ENCODE measurements at places on chromosomes 2 and 18.

GRCh38 chr2:123808243-123808642 is 216.8 kb upstream of the CNTNAP5 start:
- no peak for DNase-seq

DNA sequence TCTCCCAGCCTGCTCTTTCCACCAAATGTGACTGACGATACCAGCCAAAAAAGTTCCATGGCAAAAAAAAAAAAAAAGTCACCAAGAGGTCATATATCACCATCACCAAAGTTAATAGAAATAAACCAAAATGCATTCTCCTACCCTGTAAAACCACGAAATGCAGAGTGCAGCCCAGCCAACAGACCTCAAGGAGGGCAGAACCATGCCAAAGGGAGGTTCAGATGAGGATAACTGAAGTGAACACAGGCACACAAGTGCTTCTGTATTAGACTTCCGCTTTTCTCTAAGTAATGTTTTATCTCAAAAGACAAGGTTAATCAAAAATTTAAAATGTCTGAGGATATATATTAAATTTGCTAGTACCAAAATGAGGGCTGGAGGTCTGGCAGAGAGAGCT is 5.5 kb downstream of the SERPINE2 start:
- no peak for DNase-seq

DNA sequence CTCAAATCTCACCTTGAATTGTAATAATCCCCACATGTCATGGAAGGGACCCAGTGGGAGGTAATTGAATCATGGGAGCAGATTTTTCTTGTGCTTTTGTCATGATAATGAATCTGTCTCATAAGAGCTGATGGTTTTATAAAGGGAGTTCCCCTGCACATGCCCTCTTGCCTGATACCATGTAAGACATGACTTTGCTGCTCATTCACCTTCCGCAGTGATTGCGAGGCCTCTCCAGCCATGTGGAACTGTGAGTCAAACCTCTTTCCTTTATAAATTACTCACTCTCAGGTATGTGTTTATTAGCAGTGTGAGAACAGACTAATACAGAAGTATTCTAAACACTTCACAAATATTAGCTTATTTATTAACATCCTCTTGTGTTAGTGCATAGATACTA is 516.7 kb downstream of the LRRTM4 start:
- DNase-seq: no peak

GRCh38 chr2:97645112-97645694 is 659 bp upstream of the COX5B start:
- DNase-seq: peak; percentile 24

DNA sequence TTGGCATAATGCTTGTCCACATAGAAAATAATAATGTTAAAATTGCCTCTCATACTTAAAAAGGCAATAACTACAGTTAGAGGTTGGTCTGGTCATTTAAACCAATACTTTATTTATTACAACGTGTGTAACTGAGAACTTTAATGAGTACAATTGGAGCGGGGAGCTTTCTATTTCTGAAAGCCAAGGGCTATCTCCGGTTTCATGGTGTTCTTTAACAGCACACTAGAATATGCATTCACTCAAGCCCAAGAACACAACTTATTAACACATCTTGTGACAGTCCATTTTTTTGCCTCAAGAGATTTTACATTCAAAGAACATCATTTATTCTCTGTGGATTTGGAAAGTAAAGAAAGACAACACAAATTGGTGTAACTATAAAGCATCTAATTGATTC is 131.8 kb downstream of the KCNH7 start:
- no peak for DNase-seq

- DNase-seq: no peak
Observed at GRCh38 chr18:56431551-56431950, 206.8 kb downstream of the TXNL1 start.

- peak; percentile 28 for DNase-seq
Observed at GRCh38 chr18:10751653-10752052, 225.8 kb downstream of the NAPG start.

- DNase-seq: no peak
Observed at GRCh38 chr2:138030459-138030858, 66.2 kb downstream of the HNMT start.

DNA sequence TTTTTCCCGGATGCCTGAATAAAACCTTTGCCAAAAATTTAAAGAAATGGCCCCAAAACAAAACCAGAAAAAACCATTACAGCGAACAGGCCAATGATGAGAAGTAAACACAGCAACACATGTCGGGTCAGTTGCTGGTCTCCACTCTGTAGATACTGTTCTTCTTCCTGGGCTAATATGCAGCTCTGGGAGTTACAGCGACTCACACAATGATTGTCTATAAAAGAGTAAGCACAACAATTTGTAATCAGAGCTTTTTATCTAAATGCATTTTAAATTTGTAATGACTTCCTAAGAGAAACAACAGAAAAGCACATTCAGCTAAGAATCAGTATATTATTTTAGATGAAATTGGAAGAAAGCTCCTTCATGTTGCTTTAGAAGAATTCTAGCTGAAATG is 40.3 kb downstream of the GPR155 start:
- DNase-seq: no peak

DNA sequence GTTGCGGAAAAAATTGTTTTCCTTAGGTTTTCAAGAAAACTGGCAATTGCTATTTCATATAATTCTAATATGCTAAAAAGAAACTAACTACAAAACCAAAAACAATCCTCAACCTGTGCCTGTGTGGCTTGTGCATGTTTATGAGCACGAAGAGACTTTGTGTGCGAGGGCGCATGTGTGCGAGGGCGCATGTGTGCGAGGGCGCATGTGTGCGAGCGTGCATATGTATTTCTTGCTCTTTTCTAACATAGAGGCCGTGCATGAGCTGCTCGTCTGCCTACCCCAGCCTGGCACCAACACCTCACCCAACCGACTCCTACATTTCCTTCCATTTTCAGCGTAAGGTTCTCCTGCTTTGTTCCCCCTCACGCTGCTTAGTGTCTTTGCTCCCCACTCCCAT is 211.6 kb downstream of the DOK6 start:
- DNase-seq: no peak

GRCh38 chr2:164917296-164917903 is 37.9 kb downstream of the SLC38A11 start:
- peak; percentile 18 for DNase-seq

GRCh38 chr2:208296610-208297009 is 30.6 kb downstream of the PIKFYVE start:
- DNase-seq: no peak

GRCh38 chr2:173658946-173659371 is 304.3 kb downstream of the CDCA7 start:
- DNase-seq: no peak

DNA sequence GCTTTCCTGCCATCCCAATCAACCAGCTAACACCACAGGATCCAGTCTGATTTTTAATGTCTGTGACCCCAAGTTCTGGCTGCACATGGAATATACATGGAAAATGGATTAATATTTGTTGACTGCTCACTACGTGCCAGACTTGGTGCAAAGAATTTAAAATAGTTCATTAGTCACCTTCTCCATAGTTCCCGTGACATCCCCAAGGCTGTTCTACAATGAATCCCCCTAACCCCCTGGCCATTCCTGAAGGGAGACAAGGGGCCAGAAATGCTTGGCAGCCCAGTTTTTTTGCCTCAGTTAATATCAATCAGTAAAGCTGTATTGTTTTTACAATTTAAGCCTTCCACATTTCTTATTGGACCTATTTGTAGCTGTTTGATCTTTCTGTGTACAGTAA is 71.0 kb upstream of the ST3GAL5 start:
- no peak for DNase-seq

DNA sequence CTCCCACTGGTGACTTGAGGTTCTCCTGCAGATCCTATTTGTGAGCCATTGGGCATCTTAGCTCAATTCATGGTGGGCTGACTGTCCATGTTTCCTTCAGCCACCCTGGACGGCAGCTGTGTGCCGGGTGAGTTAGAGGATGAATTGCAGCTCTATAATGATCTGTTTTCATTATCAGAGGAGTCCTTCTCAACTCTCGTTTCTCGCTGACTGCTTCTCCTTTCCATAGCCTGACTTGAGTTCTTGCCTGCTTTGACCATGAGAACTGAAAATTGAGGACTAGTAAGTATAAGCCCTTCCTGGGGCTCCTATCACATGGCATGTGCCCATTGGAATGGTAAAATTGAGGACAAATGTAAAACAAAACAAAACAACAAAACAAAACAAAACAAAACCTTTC is 121.8 kb downstream of the CDC42EP3 start:
- DNase-seq: no peak

GRCh38 chr2:1970341-1970740 is 226.0 kb upstream of the PXDN start:
- no peak for DNase-seq

DNA sequence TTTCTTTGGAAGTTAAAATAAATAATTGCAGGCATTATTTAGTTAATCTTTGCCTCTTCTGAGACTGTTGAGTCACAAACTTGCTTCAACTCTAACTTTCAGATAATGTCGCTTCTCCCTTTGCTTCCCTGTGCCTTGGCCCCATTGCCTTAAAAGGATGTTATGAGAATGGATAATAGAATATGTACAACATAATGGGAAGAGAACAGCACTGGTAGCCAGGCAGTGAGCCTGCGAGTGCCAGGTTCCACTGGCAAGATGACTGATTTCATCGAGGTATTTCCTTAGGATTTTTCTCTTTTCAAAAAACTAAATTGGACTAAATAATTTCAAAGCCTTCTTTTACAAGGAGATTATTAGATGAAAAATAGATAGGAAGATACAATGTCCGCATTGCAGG is 420.9 kb downstream of the TGIF1 start:
- no peak for DNase-seq

DNA sequence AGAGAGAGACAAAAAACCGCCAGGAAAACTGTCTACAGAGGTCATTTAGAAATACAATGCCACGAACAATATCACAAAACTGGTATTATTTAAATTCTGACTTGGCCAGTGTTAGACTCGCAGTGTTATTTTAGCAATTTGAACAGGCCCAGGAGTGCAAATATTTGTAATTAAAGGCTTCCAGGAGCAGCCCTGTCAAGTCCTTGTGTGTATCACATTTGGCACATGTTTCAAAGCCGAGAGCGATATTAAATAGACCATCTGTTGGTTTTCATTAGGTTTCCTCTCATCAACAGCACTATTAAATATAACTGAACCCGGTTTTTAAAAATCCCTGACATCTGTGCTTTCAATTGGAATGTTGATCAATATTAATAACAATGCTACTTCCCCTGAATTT is 656.9 kb downstream of the TSN start:
- no peak for DNase-seq

- DNase-seq: no peak
Observed at GRCh38 chr2:190972846-190973245, 41.1 kb downstream of the STAT1 start.

GRCh38 chr2:54634564-54635511 is 88.6 kb upstream of the EML6 start:
- DNase-seq: peak; percentile 12

DNA sequence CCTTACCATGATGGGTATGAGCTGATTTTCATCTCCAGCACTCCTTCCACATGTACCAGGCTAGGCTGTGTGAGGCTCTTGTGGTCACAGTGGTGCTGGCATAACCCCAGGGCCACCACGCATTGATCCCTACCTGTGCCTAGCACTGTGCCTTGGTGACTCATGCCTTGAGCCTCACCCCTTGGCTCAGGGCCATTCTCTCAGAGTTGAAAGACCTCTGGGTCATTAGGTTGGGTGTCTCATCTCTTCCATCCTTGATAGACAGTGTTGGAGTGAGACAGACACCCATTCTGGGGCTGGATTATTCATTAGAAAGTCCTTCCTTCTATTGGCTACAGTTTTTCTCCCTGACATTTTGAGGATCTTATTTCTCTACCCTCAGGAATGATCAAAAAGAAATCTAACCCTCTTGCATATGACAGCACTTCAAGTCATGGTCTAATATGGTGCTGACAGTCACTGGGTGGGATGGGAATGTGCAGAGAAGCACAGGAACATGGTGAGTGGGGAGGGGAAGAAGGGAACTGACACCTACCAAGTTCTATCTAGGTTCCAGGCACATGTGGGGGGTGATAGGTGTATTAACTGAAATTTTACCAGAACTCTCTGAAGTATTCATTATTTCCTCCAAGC is 41.3 kb downstream of the DYSF start:
- no peak for DNase-seq

DNA sequence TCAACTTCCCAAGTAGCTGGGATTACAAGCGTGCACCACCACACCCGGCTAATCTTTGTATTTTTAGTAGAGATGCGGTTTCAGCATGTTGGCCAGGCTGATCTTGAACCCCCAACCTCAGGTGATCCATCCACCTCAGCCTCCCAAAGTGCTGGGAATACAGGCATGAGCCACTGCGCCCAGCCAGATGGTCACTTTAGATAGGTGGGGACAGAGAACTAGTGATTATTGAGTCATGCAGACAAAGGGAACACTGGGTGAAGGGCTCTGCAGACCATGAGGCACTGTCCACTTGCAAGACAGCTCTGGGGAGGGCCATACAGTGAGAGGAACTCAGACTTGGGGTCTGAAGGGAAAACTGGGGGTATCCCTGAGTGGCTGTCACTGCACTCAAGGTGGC is 58.4 kb upstream of the POMC start:
- DNase-seq: no peak

GRCh38 chr18:45107425-45107824 is 426.7 kb downstream of the SETBP1 start:
- no peak for DNase-seq

DNA sequence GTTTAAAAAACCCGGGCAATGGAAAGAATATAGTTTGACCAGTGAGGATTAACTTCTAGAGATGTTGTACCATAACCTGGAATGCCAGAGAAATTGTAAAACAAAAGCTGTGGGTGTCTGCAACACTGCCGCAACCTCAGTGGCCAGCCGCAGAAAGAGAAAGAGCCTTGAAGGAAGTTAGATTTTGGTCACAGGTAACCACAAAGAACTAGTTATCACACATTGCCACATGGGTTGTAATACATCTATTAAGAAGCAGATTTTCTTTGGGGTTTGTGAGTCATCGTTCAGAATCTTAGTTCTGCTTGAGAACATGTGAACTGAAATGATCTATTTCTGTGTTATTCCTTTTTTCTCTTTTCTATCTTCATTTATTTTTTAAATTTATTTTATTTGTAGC is 222.9 kb upstream of the AGAP1 start:
- no peak for DNase-seq

DNA sequence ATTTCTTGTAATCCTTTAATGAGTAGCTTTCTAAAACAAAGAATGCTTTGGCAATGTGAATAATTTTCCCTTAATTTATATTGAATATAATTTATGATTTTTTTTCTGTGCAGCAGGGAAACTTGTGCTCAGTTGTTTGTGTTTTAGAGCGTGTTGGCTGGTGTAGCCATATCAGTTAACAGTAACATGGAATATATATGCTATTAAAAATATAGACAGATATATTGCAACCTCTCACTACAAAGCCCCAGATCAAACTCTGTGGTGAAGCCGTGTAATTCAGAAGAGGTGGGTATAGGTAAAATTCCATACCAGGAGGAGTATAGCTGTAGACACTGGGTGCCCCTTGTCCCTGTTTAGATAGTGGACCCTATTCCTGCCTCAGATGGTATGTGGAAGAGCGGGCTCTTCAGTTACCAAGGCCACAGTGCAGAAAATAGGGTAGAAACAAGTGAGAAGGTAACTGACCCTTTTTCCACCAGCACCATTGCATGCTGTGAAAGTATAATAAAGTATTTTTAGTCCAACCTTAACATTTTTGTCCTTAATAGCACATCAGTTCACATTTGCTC is 18.1 kb upstream of the RASGRP3 start:
- no peak for DNase-seq
